AG08396 (cell line): ENCODE measurements at places on chromosomes 7 and 10.
A peak's percentile ranks its signal among the peaks of the same experiment; 100 is the strongest.

GRCh38 chr7:151824373-151824933 is 52.5 kb downstream of the PRKAG2 start:
- DNase-seq: no peak

- DNase-seq: no peak
These were observed 54.8 kb downstream of the CRTAC1 start for GRCh38 chr10:97975598-97975997.

GRCh38 chr10:8416192-8416701 is 361.8 kb downstream of the GATA3 start:
- no peak for DNase-seq

DNA sequence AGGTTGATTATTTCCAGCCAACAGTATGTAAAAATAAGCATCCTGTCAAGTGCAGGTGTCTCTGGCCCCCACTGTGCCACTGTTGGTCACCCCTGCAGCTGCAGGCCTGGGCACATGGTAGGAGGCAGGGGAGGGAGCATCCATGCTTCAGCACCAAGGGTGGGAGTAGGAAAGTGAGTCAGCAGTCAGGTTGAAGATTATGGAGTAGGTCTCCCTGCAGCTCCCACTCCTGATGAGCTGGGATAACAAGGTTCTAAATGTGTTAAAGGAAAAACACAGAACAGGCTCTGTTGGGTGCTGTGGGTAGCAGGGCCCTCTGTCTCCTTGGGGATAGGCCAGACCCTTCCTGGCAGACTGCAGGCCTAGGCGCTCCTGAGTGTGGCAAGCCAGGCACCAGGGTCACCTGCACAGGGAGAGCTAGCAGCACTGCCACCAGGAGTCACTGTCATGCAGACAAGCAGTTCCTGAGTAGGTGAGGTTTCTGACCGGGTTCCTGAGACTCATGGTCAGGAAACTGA is 59.3 kb downstream of the NUDCD3 start:
- DNase-seq: no peak

DNA sequence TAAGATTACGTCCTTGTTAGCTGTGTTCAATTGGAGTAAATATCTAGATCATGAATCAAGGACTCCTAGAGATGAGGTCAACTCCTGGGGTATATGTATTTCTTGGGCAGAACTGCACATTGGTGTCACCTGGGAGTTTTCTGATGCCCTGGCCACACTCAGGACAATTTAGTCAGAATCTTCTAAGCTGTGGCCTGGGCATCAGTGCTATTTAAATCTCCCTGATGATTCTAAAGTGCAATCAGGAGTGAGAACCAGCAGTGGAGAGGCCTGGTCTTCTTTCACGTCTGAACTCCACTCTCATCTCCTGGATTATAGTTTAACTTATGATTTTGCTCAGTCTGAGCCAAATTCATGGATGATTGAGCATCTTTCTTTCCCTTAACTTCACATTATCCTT is 218.0 kb downstream of the BMPER start:
- DNase-seq: no peak

DNA sequence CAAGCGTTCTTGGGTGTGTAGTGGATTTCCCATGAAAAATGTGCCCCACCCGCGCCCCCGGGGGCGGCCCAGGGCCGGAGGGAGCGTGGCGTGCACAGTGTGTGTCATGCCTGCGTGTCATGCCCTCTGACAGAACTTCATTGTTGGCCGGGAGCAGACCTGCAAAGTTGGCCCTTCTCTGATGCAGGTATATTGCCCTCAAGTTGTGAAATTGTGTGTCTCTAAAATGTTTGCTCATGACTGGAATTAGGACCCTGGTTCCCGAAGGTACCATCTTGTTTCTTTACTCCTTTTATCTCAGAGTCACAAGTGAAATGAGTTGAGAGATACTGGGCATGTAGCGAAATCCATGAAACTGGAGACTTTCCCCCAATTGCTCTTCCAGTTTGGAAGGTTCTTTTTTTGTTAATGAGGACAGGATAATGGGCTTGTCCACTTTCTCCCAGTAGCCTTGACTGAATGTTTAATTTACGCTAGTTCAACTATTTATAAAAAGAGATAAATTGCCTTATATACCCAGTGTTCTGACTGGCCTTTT is 26.2 kb downstream of the ADK start:
- DNase-seq: peak; percentile 65

GRCh38 chr10:28838908-28839307 is 161.6 kb downstream of the BAMBI start:
- DNase-seq: no peak

- DNase-seq: no peak
These were observed 350.1 kb downstream of the RNLS start for GRCh38 chr10:88232983-88233543.

GRCh38 chr7:118006979-118007378 is 133.7 kb upstream of the CTTNBP2 start:
- DNase-seq: no peak
